ENCODE measurements at places on chromosomes 13 and 19.

DNA sequence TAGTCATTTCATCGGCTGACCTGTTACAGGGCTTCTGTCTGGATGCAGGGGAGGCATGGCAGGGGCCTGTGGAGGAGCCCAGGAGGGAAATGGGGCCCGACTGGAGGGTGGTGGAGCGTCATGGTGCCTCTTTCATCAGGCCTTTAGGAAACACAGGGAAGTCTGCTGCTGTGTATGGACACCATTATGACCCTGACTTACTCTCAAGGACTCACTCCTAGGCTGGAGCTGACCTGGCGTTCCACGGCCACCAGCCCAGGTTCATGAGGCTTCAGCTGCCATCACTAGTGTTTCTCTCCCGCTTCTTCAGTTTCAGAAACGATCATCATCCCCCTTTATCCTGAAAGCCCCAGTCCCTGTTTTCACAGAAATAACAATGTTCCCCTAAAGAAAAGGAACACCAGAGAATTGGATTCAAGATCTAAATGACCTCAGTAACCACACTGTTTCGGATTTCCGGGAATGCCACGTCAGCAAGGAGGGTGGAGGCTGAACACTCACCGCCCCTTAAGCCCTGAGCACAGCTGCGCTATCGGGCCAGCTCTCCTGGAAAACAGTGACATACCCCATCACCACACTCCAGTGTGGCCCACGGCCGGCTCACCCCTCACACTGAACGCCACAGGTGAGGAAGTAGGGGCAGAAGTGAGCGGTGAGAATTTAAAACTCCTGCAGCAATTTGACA lies 67.6 kb downstream of the SOX1 start:
- no peak for DNase-seq

DNA sequence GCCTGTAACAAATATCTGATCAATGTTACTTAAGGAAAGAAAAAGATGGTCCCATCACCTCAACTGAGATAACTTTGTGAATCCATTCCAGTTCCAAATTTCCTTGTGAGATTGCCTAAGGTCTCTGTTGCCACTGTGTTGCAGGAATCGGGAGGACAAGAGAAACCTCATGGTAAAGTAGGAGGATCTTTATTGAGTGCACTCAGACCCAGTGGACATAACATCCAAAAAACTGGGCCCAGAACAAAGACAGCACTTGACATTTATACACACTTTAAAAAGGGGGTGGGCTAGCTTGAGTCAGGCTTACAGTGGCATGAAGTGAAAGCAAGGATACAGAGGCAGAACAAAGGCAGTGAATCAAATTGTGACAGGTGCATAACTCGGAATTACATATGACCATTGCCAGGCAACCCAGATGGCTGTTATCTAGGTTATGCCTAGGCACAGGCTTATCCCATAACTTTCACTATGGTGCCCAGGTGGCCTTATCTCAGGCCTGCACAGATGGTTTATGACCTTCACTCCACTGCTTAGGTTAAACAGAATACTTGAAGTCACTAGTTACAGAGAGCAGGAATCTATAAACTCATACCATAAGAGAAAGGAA lies 459.4 kb upstream of the PCDH20 start:
- no peak for DNase-seq

- no peak for DNase-seq
Measured at GRCh38 chr19:3357992-3358688, 8.2 kb upstream of the NFIC start.

DNA sequence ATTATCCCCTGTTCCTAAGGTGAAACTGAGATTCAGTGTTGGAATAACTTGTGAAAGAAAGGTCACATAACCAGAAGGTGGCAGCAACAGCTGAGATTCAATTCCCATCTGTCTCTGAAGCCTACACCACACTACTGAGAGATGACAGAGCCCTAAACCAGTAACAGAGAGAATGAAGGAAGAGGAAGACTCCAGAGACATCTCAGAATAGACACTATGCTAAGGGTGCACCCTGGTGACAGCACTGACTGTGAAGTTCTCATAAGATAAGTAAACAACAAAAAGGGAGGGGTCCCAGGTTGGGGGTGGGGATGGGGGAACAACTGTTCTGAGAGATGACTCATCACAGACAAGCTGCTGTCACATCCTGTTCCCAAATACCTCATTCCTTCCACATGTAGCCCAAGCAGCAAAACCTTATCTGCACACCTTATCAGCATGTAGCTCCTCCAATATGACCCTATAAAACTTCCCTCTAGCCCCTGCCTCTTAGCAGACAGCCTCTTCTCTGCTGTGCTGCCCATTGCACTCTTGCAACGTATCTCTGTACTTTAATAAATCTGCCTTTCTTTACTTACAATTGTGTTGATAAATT lies 46.5 kb downstream of the UTP14C start:
- no peak for DNase-seq

GRCh38 chr13:79703772-79704171 lies 222.8 kb downstream of the NDFIP2 start:
- no peak for DNase-seq

DNA sequence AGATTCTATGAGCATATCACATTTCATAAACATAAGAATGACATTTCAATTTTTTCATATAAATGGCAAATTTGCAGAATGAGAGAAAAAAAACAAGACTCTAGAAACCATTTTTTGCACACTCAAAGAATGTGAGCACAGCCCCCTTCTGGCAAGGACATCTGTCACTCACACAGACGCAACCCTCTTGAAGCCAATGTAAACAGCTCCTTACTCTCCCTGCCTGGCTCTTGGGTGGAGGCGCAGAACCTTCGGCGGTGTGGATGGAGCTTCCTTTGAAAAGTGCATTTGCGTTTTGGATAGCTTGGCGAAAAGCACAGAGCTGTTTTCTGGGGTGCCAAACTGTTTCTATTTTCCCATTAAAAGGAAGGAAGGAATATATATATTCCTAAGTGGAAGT lies 367.6 kb upstream of the TSHZ3 start:
- DNase-seq: no peak

GRCh38 chr19:52142001-52142595 lies 2.4 kb upstream of the ZNF616 start:
- DNase-seq: no peak
